ENCODE measurements at places on chromosomes 1 and 21.

DNA sequence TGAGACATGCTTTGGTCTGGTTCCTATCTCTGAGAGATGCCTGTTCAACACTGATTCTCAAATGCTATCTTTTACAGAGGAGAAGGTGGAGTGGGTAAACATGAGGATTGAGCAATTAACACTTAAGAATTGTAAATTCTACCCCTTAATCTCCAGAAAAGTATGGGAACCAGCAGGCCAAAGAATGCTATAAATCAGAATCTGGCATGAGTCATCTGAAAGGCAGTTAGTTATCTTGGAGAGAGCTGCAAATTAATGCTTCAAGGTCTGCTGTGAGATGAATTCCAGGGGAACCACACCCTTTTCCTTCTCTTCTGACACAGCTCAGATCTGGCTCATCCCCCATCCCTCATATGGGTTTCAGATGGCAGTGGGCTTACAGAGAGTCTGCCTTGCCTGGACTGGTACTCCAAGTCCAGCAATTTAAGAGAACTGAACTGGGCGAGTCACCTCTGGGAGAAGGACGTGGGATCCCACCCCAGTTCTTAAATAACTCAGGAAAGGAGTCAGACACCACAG is 5.2 kb downstream of the S100A10 start:
- peak; percentile 92 for DNase-seq

- no peak for DNase-seq
Measured at GRCh38 chr1:156705918-156706656, 704 bp upstream of the CRABP2 start.

- DNase-seq = peak; percentile 32
Measured at GRCh38 chr1:207925210-207925609, 14.3 kb upstream of the CD34 start.

DNA sequence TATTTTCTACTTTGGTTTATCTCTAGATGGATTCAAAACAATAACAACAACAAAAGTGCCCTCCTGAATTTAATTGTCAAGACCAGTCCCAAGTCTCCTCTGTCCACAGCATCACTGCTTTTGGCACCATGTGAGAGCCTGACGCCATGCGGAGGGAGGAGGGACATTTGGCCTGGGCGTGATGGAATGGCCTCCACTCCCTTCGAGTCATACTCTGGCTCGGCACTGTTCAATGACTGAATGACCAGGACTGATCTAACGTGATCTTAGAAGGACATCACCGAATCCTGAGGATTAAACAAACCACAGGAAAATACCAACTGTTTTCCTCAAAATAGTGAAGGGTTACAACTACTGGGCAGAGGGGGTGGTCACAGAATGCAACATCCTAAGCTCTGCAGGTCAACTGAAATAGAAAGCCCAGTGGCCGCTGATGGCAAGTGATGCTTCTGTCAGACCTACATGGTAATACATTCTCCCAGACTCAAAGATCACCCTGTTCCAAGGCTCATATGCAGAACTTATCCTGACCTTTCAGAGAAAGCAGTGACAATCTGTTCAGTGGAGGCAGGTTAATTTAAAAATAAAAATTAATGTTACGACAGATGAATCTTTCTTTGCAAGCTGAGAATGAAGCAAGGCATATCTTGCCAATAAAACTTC is 19.1 kb downstream of the SRSF4 start:
- no peak for DNase-seq

DNA sequence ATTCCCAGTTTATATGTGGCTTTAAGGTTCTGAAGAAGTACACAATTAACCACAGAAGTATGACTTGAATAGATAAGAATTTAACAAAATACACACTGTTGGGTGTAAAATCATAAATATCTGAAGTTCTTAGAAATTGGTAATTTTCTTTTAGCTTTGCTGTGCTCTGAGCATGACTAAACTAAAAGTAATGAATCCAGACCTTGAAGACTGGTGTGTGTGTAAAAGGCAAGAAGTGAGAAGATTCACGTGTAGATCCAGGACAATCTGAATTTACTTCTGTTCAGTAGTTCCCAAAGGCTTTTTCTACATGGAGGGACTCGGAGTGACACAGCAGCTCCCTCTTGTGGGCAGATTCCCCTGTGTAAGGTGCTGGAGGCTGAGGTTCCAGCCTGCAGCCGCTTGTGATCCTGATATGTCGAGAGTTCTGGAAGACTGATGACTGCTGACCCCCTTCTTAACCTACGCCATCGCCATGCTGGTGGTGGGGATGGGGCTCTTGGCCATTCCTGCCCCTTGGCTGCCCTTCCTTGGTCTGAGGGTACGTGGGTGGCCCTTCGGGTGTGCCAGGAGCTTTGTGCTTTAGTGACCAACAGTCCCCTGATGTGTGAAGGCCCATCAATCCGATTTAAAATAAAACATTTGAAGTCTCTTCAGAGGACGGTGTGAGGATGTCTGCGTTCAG is 62.7 kb downstream of the ADARB1 start:
- peak; percentile 66 for DNase-seq

DNA sequence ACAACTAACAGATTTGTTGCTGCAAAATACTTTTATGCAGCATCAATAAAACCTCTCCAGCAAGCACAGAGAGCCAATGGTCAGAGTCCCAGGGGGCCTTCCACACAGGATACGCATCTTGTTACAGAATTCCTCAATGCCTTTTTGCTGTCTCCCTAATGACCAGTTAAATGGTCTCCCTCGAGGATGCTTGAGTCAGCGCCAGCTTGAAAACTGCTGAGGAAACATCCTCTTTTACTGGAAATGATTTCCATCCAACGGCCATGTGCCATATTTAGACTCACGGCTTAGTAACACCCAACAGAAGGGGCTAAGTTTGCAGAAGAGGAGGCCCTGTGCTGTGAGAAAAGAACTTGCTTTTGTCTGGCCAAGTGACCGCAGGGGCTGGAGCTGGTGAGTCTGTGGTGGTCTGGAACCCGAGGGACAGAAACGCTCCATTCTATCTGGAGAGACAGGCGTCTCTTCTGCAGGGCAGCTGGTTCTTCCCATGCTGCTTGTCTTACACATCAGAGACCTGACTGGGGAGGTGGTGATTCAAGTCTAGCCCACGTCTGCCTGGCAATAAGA is 496.4 kb downstream of the SETD4 start:
- DNase-seq = peak; percentile 99

GRCh38 chr1:181583598-181583997 is 100.3 kb downstream of the CACNA1E start:
- DNase-seq = no peak

GRCh38 chr1:60990714-60991090 is 91.7 kb upstream of the NFIA start:
- no peak for DNase-seq

DNA sequence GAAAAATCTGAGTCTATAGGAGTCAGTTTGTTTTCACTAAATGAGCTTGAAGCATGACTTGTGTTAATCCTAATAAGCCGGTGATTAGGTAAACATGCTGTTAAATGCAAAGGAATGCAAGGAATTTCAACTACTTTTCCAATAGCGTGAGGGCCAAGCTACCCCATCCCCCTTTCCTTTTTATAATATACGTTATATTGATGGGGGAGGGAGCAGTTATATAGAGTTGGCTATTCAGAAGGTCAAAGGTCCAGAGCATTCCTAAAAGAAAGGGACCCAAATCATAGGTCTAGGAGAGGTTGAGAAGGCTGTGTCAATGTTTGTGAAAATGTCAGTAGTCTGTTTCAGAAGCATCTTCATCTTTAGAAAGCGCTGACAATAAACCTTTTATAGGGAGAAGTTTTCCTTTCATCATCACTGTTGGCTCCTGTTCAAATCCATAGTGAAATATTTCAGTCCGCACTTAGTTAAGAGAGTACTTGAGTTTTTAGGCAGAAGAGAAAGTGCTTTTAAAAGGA is 3.8 kb downstream of the CCN1 start:
- peak; percentile 94 for DNase-seq

GRCh38 chr1:2503554-2504224 is 22.7 kb downstream of the PANK4 start:
- DNase-seq = no peak

DNA sequence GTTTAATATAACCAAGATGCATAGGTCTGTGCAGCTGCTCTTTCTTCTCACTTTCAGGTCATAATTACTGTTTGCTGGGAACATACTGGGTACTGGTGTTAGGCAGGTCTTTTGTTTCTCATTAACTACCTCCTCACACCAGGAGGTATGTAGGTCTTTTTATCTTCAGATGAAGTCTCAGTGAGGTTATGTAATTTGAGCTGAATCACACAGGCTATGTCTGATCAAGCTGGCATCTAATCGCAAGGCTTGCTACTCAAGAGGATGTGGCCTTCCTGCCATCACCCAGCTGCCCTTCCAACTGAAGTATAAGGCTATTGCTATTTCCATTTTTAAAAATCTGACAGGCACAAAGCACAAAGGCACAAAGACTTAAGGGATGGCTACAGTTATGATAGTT is 96.4 kb downstream of the RUNX1 start:
- no peak for DNase-seq

DNA sequence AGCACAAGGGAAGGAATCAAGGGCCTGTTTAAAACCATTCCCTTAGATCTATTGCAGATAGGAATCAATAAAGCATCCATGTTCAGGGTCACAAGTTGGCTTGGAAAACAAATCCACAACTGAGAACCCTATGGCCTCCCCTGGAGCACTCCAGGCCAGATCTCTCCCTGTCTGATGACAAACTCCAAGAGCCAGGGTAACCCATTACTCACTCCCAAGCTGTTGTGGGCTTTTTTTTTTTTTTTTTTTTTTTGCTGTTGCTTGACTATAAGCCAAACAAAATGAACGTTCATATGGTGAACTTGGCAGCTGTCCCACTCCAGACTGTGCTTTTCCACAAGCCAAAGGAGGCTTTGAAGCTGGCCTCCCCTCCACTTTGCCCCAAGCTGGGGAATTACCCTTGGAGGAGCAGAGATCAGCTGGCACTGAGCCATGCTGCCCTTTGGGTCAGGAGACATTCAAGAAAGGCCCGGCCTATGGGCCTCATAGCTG is 35.7 kb upstream of the VAV3 start:
- DNase-seq = no peak

DNA sequence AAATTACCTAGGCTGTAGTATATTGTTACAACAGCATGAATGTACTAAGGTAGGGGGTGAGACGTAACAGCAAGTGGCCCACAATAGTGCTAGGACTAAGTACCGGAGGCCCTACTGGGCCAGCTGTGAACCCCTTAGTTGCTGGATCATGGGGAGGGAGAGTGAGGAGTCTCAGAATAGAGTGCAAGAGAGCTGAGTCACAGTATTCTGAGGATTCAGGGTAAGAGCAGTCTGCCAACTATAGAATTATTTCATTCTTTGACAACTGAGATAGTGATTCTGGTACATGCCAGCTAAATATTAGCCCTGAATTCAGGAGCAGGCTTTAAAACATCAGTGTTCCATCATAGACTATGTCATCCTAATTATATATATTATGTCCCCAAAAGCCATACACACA is 218.7 kb downstream of the TM2D1 start:
- DNase-seq = no peak

DNA sequence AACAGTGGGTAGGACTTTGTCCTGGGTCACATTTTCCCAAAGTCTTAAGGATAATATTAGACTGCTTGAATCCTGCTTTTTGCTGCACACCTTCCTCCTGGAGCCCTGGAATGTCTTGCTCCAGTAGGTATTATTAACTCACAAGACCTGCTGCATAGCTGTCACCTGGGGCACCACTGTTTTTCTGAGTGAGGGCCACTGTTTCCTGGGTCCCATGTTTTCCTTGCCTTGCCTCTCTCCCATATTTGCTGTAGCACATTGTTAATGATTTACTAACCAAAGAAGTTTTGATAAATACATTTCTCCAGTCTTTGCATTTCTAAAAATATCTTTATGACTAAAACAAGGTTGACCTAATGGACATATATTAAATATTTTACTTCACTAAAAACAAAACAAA is 22.5 kb upstream of the FCAMR start:
- DNase-seq = no peak
